Stimulated activated CD8-positive, alpha-beta memory T cell treated with anti-CD3 and anti-CD28 coated beads, Interleukin-12 subunit alpha, Interleukin-12 subunit beta, amount 100 ng/mL, for 4 hours (primary cell): ENCODE measurements at places on chromosomes 2 and 18.

- no peak for DNase-seq
These were observed 221.5 kb downstream of the RIT2 start for GRCh38 chr18:42893977-42894376.

GRCh38 chr2:48144777-48145176 lies 238.5 kb upstream of the FBXO11 start:
- DNase-seq = no peak

GRCh38 chr2:239316562-239317465 lies 84.0 kb downstream of the HDAC4 start:
- no peak for DNase-seq

DNA sequence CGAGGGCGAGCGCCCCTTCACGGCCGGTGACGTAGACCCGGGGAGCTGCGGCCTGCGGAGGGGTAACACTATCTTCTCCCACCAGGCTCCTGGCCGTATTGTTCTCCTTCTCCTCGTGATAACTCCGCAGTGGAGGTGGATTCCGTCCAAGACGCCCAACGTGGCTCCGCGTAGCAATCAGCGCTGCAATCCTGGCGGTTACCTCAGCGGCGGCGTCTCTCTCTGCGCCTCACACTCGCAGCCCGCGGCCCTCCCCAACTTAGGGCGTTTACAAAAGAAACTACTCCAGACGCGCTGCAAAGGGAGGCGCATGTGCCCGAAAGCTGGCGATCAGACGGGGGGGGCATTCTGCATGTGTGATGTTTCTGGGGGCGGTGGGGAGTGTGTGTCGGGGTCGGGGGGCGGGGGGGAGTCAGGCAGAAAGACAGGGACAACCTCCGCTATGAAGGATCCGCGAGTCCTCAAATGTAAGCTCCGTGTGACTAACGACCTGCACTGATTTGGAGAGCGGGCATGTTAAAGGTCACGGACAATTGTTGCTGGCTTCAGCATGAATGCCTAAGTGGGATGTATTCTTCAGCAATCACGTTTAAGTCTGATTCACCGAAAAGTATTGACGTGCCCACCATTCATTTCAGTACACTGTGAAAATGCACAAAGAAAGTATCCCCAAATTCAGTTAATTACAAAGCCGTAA lies 1.3 kb upstream of the ZNF516 start:
- no peak for DNase-seq

- DNase-seq = no peak
These were observed 104.9 kb downstream of the VWA3B start for GRCh38 chr2:98191883-98192282.

DNA sequence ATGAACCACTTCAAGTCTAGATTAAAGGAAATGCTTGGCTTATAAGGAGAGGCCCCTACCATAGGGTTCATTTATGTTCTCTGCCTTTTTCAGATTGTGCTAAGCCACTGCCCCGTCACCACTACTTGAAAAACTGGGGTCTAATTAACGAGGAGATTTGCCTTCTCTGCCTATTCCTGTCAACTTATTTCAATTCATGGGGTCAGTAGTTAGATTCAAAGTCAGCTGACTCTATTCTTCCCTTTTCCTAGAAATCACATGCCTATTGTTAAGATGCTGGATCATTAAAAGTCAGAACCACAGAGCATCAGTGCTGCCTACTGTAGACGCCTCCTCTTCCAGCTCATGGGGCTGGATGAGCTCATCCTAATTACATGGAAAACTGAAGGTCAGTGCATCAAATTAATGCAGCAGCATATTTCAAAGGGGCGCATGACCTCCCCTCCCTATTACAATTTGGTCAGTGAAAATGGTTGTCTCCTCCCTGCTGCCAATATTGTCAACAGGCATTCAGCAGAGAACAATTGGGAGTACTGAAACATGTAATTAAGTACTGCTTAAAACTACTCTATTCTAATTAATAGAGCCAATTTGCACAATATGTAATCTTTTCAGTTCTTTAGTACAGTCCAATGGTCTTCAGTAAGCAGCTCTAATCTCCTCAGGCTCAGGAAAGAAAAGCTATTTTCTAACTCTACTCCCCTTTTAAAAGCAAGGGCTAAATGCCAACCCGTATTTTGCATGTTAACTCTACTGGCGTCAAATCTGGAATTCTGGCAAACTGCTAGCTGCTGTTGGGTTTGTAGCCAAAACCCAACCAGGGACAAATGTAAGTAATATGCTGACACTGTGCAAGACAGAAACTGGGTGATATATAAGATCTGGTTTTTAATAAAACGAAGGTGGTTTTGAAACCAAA lies 117.4 kb upstream of the ITGB6 start:
- no peak for DNase-seq

DNA sequence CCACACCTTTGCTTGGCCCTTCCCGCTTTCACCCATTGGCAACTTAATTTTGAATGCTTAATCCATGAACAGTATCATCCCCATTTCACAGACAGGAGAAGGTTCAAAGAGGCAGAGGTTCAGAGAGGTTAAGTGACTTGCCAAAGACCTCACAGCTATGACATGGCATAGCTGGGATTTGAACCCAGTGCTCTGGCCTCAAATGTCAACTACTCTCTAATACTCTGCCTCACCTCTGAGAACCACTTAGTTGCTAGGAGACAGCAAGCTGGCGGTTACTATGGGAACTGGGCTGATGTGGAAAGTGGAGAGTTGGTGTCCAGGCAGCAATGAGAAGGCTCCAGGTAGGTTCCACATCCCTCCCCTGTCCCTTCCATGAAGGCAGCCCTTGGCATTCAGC lies 15.8 kb upstream of the PRSS56 start:
- no peak for DNase-seq

- peak; percentile 12 for DNase-seq
These were observed 39.0 kb downstream of the SLC66A2 start for GRCh38 chr18:79912409-79912991.

DNA sequence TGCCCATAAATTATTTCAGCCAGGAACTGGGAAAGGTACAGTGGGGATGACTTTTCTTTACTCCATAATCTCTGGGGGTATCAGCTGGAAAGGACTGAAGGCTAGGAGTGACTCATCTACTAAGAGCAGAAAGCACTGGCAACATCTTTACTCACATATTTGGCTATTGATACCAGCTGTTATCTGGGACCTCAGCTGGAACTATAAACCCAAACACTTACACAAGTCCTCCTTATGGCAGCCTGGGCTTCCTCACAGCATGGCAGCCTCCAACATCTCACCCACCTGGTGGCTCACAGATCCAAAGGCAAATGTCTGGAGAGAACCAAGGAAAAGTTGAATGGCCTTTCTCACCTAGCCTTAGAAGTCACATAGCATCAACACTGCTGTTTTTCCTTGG lies 379.0 kb upstream of the RND3 start:
- no peak for DNase-seq

DNA sequence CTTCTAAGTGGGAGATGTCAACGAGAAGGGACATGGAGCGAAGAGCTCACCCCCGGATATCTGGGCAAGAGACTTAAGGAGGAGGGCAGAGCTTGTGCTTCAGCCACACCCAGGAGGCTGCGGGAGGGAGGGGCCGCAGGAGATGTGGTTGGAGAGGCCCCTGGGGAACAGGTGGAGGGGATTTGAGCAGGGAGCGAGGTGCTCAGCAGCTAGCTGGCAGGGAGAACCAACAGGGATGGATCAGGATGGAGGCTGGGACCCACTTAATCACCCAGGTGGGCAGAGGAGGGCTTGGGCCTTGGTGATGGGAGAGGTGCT lies 78.3 kb downstream of the MBP start:
- DNase-seq = no peak

- DNase-seq = no peak
These were observed 37.4 kb downstream of the ZNF236 start for GRCh38 chr18:76859474-76860339.

DNA sequence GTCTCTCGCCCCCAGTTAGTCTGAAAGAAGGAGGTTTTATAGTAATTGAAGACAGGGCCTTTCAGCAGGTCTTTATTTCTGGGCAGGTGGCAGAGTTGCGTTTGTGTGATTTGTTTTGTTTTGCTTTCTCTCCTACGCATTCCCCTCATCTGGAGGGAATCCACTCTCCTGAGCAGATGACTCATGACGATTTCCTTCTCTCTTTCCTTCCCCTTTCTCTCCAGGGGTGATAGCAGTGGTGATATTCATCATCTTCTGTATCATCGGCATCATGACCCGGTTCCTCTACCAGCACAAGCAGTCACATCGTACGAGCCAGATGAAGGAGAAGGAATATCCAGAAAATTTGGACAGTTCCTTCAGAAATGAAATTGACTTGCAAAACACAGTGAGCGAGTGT lies 888.8 kb downstream of the CNTNAP5 start:
- no peak for DNase-seq

GRCh38 chr2:238345297-238345968 lies 25.1 kb downstream of the TRAF3IP1 start:
- DNase-seq = no peak

DNA sequence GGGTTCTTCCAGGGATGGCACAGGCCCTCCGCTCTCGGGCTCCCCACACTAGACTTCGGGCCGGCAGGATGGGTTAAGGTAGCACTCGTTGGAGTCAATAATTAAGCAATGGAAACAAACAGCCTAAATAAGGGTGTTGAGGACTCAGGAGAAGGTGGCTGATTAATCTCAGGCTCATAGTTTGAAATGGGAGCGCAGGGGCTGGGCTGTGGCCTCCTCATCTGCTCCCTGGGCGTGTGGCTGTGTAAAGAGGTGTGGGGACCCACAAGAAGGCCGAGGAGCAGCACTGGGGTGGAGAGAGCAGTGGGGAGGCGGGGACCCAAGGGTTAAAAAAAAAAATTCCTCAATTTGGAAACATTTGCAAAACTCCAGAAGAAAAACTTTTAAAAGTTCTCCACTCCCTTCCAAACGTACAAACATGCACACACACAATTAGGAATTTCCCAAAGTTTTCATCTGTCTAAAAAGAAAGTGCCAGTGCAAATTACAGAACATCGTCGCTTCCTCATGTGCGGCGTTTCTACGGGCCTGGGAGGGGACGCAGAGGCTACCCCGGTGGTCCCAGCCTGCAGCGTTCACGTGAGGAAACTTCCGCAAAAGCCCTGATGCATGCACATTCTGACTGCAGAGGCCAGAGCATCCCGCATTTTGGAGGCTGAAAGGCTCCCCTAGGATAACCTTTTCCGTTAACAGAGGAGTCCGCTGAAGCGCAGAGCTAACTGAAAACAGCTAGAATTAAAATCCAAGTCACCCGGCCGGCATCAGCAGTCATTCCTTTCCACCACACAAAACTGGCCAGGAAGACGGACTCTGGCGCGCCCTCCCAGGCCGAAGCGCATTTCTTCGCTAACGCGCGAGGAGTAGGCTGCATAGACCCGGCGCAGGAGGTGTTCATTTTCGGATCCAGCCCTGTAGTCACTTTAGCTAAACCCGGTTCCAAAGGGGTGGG lies 1.0 kb upstream of the TUBB6 start:
- no peak for DNase-seq

GRCh38 chr2:238873841-238874240 lies 26.0 kb downstream of the TWIST2 start:
- no peak for DNase-seq

GRCh38 chr2:229343661-229344060 lies 72.6 kb upstream of the PID1 start:
- DNase-seq = no peak

DNA sequence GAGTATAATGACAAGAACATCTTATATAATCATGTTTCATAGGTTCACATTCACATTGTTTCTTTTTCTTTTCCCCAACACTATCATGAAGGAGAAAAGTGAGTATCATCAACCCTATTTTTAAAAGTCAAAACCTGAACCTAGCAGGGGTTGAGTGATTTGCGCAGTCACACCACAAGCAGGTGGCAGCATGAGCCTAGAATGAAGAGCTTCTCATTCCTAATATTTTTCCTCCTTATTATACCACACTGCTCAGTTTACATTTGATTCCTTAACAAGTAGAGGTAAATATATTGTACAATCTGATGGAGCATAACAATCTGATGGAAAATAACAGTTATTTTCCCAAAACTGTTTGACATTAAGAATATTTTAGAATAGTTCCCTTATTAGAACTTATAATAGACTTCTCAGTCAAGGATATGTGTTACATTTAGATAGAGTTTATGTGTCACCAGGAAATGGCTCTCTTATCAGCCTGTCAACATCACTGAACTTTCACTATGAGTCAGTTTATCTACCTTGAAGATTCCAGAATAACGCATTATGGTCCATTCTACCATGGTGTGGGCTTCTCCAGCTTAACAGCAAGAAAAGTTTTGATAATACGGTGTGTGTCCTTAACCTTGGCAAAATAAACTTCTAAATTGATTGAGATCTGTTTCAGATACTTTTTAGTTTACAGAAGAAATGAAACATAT lies 119.5 kb downstream of the NEB start:
- no peak for DNase-seq

GRCh38 chr2:41716497-41716896 lies 331.3 kb upstream of the PKDCC start:
- no peak for DNase-seq

DNA sequence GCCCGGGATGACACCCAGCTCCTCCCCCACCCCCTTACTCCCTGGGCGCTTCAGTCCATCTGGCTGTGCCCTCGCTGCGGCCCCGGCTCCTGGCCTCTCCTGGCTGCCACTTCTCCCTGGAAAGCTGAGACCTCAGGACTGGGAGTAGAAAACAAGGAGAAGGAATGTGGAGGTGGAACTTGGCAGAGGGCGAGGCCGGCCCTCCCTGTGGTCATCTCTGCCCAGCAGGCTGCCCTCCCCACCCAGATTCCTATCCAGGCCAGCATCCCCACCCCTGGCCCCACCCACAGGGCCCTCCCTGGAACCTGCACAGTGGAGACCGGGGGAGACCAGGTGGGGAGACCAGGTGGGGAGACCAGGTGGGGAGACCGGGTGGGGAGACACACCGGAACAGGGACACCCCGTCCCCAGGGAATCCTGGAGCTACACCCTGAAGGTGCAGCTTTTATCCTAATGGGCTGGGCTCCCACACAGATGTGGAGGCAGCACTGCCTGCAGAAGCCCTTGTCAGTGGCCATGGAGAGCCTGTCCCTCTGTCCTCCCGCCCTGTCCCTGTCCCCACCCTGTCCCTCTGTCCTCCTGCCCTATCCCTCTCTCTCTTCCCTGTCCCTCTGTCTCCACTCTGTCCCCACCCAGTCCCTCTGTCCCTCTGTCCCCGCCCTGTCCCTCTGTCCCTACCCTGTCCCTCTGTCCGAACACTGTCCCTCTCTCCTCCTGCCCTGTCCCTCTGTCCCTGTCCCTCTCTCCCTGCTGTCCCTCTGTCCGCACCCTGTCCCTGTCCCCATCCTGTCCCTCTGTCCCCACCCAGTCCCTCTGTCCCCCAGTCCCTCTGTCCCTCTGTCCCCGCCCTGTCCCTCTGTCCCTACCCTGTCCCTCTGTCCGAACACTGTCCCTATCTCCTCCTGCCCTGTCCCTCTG lies 157.1 kb downstream of the PXDN start:
- DNase-seq = no peak

DNA sequence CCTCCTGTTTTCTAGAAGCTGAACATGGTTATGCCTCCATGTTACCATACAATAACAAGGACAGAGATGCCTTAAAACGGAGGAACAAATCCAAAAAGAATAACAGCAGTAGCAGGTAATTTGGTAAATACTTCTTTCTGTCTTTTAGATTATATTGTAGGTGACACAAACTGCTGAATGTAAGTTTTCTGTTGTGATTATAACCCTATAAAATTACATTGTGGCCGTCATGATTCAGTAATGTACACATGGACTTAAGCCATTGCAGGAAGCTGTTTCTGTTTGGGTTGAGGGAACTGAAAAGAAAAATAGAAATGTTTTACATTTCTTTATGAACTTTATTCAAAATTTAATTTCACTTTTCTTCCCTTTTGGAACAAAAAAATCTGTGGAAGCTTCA lies 1.2 kb downstream of the MXD1 start:
- no peak for DNase-seq

- no peak for DNase-seq
These were observed 40.6 kb upstream of the EPAS1 start for GRCh38 chr2:46256563-46257142.

- no peak for DNase-seq
These were observed 45.6 kb downstream of the C1QL2 start for GRCh38 chr2:119112770-119113488.
